ENCODE measurements at places on chromosomes 7 and 10.
A peak's percentile ranks its signal among the peaks of the same experiment; 100 is the strongest.

GRCh38 chr10:126387041-126387921 lies 996 bp downstream of the ADAM12 start:
- DNase-seq, result no peak

DNA sequence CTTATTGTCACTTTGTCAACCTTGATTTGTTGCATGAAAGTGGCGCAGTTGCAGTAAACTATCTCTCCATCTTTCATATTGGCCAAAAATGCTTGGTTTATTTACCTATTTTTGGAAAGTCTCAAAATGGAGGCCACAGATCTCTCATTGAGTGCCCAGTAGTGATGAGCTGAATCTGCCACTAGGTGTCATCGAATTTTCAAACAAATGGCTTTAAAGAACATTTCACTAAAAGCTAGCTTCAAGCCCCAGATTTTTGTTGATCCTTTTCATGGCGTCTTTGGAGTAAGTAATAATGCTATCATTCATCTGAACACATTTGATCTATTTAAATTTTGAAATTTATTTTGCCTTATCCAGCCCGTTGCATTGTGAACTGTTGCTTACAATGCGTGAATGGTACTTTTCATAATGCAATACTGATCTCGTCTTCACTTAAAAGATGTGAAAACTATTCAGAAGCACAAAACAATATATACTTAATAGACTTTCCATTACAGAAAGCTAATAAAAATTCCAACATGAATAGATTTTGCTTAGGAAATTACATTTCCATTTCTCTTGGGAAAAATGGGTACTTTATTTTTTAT lies 236.2 kb downstream of the DNAJB9 start:
- no peak for DNase-seq

DNA sequence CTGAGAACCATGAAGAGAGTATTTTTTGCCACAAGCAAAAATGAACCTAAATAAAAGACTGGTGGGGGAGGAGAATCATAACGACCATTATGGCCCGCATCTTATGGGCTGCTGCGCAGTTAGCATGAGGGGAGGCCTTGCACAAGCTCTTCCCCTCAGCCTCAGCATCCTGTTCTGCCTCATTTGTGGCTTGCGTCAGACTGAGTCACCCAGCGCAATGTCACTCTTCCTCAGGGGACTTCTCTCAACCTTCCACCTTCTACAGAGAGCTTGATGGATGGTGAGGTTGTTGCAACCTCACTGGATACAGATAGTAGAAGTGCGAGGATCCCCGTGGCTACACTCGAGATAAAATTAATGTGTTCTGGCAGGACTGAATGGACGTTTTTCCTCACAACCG lies 16.8 kb upstream of the GPR15LG start:
- DNase-seq, result no peak

- no peak for DNase-seq
Observed at GRCh38 chr7:108376206-108376605, 80.0 kb downstream of the NRCAM start.

DNA sequence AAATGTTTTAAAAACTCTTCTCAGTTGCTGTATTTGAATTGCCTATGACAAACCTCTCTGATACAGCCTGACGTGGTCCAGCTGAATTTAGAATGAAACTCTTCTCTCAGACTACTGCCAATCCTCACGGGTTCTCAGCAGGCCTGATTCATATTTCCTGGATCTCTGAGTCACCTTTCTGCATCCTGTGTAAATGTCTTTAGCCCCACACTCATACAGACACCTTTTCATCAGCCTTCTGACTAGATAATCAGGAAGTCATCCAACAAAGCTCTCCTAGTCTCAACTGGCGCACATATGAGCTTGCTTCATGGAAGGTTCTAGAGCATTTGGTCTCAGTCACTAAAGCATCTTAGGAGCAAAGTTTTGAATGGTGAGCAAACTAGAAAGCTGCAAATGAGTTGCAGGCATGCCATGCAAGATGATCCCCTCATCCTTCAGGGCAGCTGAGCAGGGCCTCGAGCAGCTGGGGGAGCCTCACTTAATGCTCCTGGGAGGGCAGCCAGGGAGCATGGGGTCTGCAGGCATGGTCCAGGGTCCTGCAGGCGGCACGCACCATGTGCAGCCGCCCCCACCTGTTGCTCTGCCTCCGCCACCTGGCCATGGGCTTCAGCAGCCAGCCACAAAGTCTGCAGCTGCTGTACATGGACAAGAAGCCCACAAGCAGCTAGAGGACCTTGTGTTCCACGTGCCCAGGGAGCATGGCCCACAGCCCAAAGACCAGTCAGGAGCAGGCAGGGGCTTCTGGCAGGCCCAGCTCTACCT lies 182.8 kb downstream of the ARHGAP12 start:
- no peak for DNase-seq

DNA sequence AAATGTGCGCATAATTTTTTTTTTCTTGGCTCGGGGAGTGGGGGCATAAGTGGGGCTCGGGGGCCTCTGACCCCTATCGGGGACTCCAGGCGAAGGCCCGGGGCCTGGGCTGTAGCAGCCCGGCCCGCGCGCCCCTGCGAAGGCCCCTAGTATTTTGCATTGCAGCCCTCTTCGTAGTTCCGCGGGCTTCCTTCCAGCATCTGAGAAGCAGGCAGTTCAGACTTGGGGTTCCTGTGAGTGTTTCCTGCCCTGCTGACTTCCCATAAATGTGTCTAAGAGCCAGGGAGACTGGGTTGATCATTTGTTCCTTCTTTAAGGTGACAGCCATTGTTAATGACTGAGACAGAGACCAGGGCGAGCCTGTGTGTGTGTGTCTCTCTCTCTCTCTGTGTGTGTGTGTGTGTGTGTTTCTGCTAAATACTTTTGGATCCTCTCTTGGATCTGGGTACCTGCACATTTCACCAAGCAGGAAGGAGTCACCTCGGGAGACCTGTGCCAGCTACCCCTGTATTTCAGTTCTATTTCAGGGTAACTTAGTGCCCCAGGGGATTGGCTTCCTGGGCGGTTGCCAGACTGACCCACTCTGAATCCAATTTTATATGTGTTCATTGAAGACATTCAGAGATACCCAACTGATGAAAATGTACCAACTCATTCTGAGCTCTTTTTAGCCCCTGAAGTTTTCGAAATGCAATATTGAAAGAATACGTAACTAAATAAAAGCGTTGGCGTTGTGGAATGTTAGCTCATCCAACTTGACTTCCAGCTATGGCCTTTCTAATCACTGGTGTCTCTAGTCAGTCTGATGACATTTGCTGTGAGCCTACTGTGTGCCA lies 805 bp downstream of the MSRB2 start:
- peak; percentile 4 for DNase-seq

DNA sequence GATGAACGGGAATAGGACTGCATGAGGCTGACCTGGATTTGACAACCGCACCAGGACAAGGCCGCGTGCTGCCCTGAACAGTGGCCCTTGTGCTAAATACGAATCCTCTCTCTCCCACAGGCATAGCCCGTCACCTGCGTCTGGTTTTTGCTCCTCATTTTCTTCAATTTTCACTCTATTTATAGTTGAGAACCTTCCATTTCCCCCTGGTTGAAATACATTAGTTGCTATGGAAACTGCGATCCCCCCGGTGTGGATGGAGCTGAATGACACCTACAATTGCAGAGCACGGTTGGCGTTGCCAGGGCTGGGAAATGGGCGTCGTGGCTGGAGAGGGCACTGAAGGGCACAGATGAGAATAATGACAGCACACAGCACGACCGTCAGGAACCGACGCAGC lies 158.6 kb upstream of the PITRM1 start:
- no peak for DNase-seq

GRCh38 chr7:137813541-137813940 lies 33.2 kb downstream of the DGKI start:
- no peak for DNase-seq

- DNase-seq, result no peak
Observed at GRCh38 chr7:117401293-117402002, 25.8 kb downstream of the ASZ1 start.

DNA sequence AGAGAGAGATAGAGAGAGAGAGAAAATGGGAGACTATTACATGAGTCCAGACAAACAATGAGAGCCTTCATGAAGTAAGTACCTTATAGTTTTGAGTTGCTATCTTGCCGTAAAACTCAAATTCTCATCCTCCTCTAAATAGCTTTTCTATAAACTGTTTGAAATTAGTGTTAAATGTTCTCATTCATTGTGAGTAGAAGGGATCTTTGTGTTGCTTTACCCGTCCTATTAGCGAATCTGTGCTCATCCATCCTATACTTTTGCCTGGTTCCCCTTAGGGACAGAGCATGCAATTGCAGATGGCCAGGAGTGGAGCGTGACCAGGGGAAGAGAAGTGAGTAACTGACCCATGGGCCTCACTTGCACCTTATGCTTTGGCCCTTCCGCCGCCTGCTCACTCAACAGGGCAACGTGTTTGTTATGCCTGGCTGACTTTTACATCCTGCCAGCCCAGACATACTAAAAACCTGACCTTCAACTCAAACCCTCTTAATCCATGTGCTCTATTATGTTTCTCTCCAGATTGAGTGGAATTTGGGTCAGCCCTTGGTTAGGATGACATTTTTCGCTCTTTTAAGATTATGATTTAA lies 244.2 kb upstream of the YAE1 start:
- no peak for DNase-seq

GRCh38 chr7:138890499-138891445 lies 90.4 kb downstream of the KIAA1549 start:
- DNase-seq, result no peak

GRCh38 chr7:137069249-137069963 lies 201.0 kb downstream of the CHRM2 start:
- DNase-seq, result no peak

DNA sequence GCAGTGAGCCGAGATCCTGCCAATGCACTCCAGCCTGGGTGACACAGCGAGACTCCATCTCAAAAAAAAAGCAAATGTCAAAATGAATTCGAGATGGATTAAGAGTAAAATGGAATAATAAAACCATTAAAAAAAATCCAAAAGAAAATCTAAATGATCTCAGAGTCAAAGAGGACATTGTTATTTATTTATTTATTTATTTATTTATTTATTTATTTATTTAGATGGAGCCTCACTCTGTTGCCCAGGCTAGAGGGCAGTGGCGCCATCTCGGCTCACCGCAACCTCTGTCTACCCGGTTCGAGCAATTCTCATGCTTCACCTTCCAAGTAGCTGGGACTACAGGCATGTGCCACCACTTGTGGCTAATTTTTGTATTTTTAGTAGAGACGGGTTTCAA lies 349.2 kb downstream of the ANKRD30A start:
- DNase-seq, result no peak

DNA sequence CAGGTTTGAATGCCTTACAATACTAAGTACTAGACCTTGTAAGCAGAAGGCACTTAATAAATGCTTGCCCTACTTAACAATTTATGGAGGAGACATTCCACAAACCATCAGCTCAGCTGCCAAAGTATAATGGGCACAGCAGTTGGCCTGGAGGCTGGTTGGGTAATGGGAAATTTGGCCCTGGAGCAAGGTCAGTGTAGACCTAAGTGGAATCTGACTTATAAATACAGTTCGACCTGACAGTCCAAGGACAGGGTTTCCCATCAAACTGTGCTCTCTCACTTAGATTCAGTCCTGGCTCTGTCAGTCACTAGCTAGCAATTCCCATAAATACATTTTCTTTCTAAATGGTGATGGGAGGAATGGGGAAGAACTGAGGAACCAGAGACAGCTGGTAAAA lies 62.6 kb upstream of the ABCB4 start:
- DNase-seq, result no peak

- no peak for DNase-seq
Observed at GRCh38 chr7:19110026-19110730, 7.3 kb downstream of the TWIST1 start.

DNA sequence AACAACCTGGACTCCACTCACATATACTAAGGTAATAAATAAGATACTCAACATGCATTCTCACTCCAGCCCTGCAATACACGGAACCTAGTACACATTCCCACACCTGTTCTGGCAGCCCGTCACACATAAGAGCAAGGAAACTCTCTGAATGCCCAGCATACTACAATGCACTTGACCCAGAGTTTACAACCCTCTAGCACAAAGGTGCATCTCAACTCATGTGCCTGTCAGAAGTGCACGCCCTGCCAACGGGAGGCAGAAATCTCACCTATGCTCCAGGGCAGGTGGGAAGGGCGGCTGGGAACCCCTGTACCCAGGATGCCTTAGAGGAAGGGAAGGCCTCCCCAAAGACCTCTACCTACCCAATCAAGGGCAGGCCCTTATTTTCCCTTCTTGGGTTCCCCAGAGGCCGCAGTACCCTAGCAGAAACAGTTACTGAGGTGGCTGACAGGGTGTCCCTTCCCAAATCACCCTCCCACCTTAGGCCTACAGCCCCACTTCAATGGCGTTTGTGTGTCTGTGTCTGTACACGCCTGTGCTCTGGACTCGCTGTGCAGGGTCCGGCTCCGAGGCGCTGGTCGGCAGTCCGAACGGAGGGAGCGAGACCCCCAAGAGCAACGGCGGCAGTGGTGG lies 2.0 kb downstream of the EVX1 start:
- no peak for DNase-seq

GRCh38 chr7:43953071-43953470 lies 26.8 kb downstream of the UBE2D4 start:
- DNase-seq, result no peak

GRCh38 chr10:100710151-100710871 lies 35.1 kb upstream of the PAX2 start:
- no peak for DNase-seq

GRCh38 chr10:113445736-113446135 lies 107.1 kb upstream of the HABP2 start:
- no peak for DNase-seq

- DNase-seq, result no peak
Observed at GRCh38 chr10:75632805-75633462, 201.5 kb downstream of the LRMDA start.

- no peak for DNase-seq
Observed at GRCh38 chr7:5414916-5415315, 8.7 kb downstream of the TNRC18 start.

- DNase-seq, result no peak
Observed at GRCh38 chr7:38629651-38630510, 1.3 kb downstream of the AMPH start.

DNA sequence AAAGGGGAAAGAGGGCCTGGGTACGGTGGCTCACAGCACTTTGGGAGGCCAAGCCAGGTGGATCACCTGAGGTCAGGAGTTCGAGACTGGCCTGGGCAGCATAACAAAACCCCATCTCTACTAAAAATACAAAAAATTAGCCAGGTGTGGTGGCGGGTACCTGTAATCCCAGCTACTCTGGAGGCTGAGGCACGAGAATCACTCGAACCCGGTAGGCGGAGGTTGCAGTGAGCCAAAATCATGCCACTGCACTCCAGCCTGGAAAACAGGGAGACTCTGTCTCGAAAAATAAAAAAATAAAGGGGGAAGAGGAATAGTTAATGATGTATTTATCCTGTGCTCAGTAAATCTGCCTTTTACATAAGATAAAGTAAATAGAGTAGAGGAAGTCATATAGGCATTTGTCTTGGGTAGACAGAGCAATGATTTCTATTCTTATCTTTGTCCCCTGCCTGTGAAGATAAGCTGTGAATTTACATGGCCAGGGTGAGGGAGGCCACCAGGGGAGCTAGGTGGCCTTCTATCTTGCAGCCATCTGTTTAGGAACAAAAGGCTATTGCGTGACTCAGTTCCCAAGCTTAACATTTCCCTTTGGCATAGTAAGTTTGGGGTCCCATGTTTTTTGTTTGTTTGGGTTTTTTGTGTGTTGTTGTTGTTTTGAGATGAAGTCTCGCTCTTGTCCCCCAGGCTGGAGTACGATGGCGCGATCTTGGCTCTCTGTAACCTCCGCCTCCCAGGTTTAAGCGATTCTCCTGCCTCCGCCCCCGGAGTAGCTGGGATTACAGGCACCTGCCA lies 73.2 kb upstream of the GTF2I start:
- no peak for DNase-seq

Measured in stimulated activated CD4-positive, alpha-beta T cell treated with anti-CD3 and anti-CD28 coated beads, Interleukin-1b, Interleukin-23, amount 100 ng/mL, for 1 hour (primary cell).